ENCODE measurements at places on chromosomes 6 and 20.

DNA sequence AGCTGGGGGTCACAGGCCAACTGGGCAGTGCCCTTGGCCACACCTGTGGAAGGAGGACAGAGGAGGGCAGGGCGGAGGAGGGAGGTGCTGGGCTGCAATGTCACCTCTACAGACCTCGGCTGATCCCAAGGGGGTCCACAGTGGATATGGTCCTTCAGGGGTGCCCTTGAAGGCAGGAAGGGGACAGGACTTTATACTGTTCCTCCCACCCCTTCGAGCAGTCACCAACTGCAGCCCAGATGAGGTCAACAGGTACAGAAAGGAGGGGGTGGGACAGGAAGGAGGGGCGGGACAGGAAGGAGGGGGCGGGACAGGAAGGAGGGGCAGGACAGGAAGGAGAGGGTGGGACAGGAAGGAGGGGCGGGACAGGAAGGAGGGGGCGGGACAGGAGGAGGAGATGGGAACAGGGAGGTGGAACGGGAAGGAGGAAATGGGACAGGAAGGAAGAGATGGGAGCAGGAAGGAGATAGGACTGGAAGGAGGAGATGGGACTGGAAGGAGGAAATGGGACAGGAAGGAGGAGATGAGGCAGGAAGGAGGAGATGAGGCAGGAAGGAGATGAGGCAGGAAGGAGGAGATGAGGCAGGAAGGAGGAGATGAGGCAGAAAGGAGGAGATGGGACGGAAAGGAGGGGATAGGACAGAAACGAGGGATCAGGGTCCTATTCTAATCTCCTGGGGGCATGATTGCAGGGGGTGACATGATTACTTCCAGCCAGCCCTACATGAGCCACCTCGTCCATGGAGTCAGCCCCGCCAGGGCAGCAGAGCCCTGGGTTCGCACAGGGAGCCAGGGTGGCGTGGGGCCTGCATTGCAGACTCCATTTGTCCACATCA, 19.4 kb upstream of the MRGBP start:
- no peak for DNase-seq

GRCh38 chr6:15490242-15491100, 172.4 kb downstream of the DTNBP1 start:
- DNase-seq: no peak

DNA sequence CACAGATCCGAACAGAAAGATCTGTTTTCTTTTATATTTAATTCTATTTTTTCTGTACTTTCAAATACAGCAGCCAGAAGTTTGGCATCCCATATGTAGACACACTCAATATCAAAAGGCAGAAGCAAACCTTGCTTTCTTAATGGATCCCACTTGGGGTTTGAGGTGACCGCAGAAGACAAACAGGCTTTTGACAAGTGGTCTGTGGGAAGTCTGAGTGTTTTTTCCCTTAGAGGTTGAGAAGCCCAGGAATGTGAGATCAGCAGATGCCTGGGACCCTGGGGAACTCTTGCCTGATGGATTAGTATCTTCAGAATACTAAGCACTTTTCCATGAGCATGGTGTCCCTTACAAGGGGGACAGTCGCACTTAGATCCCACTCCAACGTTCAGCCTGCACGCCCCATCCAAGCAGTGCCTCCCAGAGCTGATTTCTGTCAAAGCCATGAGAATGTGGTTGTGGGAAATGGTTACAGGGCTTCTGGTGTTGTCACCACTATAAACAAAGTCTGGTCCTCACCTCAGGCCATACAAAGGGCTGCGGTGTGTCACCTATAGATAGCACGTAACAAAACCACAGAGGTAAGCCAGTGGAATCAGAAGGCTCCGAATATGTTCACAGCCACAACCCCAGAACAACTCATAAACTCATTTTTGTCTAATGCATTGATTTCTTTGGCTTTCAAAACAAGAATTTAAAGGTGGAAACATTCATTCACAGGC, 12.7 kb downstream of the IL17F start:
- DNase-seq: no peak

GRCh38 chr6:116019428-116019827, 41.3 kb downstream of the FRK start:
- no peak for DNase-seq

DNA sequence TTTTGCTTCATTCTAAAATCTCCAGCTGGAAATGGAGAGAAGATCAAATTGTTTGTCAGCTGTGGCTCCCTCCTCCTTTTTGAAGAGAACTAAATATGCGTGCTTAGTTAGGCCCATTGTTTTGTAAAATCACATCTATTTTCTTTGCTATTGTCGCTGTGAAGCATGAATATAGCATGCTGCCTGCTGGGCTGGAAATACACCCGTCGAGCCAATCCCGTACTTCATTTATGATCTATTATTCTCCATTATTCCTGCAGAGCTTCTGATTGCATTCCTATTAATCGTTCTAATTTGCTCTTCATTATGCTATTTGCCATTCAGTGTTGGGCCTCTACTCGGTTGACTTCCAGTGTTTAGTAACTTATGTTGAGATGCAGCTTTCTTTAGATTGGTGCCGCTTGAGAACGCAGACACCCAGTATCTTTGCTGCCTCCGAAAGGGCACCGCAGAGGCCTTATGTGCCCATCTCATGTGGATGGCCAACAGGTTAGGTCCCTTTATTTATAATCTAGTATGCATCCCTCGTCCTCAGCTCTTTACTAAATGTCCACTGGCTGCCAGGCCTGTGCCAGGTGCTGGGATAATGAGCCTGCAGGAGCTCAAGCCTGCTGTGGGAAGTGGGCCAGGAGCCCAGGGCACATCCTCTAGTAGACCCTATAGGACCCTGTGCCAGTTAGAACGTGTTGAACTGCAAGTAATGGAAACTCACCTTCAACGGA, 45.6 kb downstream of the FAM50B start:
- DNase-seq: peak; percentile 9

- no peak for DNase-seq
Observed at GRCh38 chr6:134041093-134041492, 11.3 kb downstream of the SLC2A12 start.

GRCh38 chr6:35402136-35402855, 49.8 kb upstream of the FANCE start:
- no peak for DNase-seq

DNA sequence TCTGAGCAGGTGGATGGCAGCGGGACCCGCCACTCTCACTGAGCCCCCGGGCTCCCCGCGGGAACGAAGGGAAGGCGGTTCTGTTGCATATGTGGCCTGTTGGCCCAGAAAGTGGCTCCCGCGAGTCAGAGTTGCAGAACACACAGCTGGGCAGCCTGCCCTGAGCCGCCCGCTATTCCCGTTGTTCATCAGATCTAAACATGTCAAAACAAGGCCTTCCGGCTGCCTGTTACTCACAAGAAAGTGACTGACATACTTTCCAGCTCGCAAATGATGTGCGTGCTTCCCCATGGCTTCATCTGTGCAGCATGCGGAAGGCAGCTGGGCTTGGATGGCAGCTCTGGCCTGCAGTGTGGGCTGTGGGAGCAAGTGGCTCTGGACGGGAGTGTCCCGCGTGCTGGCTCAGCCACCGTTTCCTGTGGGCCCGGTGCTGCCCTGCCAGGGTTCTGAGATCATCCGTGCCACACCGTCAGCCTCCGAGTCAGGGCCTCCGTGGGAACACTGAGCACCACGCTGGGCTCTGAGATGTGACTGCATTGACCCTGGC, 227.3 kb downstream of the ERMARD start:
- DNase-seq: no peak
